Stomach (tissue), 19 donors: ENCODE measurements at places on chromosomes 11 and 22. TPM values are rescaled to one million over a fixed set of nuclear protein-coding genes. Genes with fewer than 3 reads are reported as not detected.

GRCh38 chr11:12690663-12691062 lies 16.4 kb downstream of the TEAD1 start:
- H3K4me3 ChIP-seq: no peak overlapping the region
- no peaks in the 10 kb centered on the region for H3K36me3 ChIP-seq
- H3K27me3 ChIP-seq: no peaks in the 10 kb centered on the region
- peaks cover 70% of the 10 kb centered on the region for H3K4me1 ChIP-seq
- no peak for DNase-seq
- H3K27ac ChIP-seq: no peak overlapping the region

DNA sequence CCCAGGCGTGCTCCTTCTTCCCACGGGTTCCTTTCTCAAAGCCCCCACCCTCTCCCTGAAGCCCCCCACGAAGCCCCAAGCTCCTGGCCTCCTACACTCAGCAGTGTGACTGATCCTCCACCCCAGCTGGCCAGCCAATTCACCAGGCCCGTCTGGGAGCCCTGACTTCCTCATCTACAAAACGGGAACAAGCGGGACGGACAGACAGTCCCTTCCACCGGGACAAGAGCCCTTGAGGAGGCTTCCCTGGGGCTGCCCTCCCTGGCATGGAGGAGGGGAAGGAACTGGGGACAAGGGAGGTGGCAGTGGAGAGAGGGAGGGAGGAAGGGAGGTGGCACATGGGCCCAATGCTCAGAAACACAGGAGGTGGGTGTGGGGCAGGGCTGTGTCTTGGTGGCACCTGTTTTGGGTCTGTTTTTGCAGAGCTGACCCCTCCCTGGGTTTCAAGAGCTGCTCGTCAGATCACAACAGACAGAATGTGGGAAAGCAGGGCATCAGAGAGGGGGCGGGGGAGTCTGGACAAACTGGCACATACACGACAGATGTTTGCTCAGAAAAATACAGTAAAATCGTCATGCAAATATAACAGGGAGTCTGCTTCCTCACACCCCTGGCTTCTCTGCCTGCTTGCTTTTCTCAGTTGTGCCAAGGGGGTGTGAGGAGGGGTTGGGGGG lies 56.8 kb downstream of the ELFN2 start:
- H3K36me3 ChIP-seq: no peaks in the 10 kb centered on the region
- no peaks in the 10 kb centered on the region for H3K4me1 ChIP-seq
- H3K27ac ChIP-seq: no peak overlapping the region
- DNase-seq: peak; percentile 29

DNA sequence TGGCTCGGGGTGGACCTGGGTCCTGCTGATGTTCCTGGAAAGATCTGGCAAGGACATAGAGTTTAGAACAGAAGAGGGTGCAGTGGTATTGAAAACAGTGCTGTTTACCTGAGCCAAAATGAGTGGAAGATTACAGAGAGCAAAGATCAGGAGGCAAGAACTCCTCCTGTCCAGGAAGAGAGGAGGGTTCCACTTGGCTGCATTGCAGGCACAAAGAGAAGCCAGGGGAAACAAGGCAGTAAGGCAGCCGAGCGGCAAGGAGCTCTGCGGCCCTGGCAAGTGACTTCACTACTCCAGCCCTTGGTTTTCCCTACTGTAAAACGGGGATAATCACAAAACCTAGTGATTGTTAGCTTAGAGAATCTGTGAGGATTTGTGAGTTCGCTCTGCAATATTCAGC lies 3.7 kb upstream of the PACSIN2 start:
- no peak overlapping the region for H3K4me3 ChIP-seq
- no peak for DNase-seq
- H3K36me3 ChIP-seq: no peaks in the 10 kb centered on the region
- no peak overlapping the region for H3K27ac ChIP-seq

GRCh38 chr11:69908511-69909220 lies 89.5 kb upstream of the FGF3 start:
- H3K36me3 ChIP-seq: no peaks in the 10 kb centered on the region
- DNase-seq: no peak
- H3K27ac ChIP-seq: no peak overlapping the region
- no peak overlapping the region for H3K4me3 ChIP-seq

- no peaks in the 10 kb centered on the region for H3K27me3 ChIP-seq
- H3K36me3 ChIP-seq: peaks cover under 1% of the 10 kb centered on the region
- DNase-seq: peak; percentile 65
- peak overlapping the region; percentile 100 for H3K27ac ChIP-seq
- peaks cover 13% of the 10 kb centered on the region for H3K4me1 ChIP-seq
These were observed 522 bp downstream of the TOB2 start for GRCh38 chr22:41446057-41446501.

DNA sequence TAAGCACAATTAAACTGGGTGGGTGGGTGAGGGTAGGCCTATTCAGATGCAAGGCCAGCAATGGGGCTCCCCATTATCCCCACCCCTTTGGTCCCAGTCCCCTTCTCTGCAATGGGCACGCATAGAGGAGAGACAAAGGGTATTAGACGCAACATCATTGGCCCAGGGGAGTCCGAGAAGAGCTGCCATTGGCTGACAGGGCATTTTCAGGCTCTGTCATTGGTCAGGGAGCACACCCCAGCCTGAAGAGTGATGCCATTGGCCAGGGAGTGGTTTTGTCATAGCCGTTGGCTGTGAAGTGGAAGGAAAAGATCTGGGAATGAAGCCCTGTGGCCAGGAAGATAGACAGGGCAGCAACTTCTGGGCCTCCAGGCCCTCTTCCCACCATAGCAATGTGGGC lies 2.8 kb upstream of the TRIM3 start:
- H3K27me3 ChIP-seq: no peaks in the 10 kb centered on the region
- peaks cover 62% of the 10 kb centered on the region for H3K4me1 ChIP-seq
- no peak for DNase-seq
- no peak overlapping the region for H3K4me3 ChIP-seq

DNA sequence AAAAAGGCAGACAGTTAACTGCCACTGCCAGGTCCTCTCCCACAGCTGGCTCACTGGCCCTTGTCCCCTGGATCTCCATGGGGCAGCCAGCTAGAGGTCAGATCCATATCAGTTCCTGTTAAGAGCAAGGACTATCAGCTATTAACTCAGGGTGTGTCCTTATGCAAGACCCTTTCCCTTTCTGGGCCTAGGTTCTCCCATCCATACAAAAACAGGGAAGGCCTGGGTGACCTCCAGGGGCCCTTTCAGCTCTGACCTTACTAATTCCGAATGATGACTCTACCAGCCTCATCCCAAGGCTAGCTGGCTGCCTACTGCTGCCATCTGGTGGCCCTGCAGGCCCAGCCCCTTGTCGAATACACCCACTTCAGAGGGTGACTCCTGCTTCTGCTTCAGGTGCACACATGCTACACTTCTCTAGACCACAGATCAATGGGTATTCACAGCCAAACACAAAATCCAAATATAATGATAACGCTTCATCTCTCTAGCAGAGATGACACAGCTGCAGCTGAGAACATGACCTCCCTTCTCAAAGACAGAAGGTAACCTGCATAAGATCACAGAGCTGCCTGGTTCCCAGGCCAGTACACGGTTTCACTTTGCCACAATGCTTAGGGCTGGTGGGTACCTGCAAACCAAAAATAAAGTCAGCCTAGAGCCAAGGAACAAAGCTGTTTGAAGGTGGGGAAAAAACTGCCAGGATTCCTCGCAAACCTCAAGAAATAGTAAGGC lies 34.1 kb downstream of the SERGEF start:
- peaks cover 36% of the 10 kb centered on the region for H3K36me3 ChIP-seq
- H3K4me3 ChIP-seq: no peak overlapping the region
- H3K27me3 ChIP-seq: no peaks in the 10 kb centered on the region
- peak; percentile 76 for DNase-seq
- H3K27ac ChIP-seq: no peak overlapping the region
- peaks cover 3% of the 10 kb centered on the region for H3K4me1 ChIP-seq

DNA sequence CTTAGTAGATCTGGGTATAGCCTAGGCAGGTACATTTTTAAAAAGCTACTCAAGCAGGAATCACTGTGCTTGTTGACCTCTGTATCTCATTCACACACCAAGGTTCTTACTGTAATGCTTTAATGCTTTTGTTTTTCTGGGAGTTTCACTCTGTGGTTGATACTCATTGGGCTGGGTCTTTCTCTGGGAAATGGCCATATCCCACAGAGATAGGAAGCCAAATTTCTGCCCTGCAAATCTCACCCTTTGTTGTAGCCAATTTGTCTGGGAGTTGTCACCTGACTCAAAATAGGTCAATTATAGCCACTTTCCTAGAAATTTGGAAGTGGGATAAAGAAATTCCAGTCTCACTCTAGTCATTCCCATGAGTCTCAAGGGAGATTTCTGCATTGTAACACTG lies 195.8 kb upstream of the BDNF start:
- no peak overlapping the region for H3K27ac ChIP-seq
- no peaks in the 10 kb centered on the region for H3K4me1 ChIP-seq
- H3K27me3 ChIP-seq: no peaks in the 10 kb centered on the region
- H3K4me3 ChIP-seq: no peak overlapping the region
- no peak for DNase-seq
- H3K36me3 ChIP-seq: no peaks in the 10 kb centered on the region

GRCh38 chr11:19580646-19581045 lies 132.0 kb upstream of the NAV2 start:
- H3K4me1 ChIP-seq: peaks cover 31% of the 10 kb centered on the region
- H3K36me3 ChIP-seq: no peaks in the 10 kb centered on the region
- H3K27ac ChIP-seq: no peak overlapping the region
- no peaks in the 10 kb centered on the region for H3K27me3 ChIP-seq
- H3K4me3 ChIP-seq: no peak overlapping the region

GRCh38 chr11:689625-690024 lies 5.4 kb downstream of the DEAF1 start:
- H3K27me3 ChIP-seq: no peaks in the 10 kb centered on the region
- peak overlapping the region; percentile 20 for H3K27ac ChIP-seq
- peaks cover 53% of the 10 kb centered on the region for H3K36me3 ChIP-seq
- H3K4me1 ChIP-seq: peaks cover 43% of the 10 kb centered on the region
- no peak for DNase-seq
- H3K4me3 ChIP-seq: no peak overlapping the region

DNA sequence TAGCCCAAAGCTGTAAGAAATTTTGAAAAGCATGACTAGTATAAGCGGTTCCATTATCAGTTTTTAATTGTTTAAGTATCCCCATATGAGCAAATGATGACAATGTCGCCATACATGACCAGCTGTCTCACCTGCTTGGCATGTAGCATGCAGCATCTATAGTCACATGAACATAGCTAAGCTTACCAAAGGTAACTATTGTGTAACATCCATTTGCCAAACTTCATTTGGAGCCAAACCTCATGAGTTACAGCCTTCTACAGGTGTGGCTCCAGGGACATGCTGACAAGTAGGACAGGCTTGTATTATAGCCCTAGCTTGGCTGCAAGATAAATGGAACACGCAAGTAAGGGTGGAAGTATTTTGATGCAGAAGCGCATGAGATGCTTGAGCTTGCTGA lies 30.4 kb downstream of the OR10A6 start:
- no peak for DNase-seq
- no peaks in the 10 kb centered on the region for H3K27me3 ChIP-seq
- no peak overlapping the region for H3K4me3 ChIP-seq
- H3K4me1 ChIP-seq: peaks cover 18% of the 10 kb centered on the region

GRCh38 chr11:118239509-118240205 lies 12.5 kb downstream of the MPZL3 start:
- H3K4me3 ChIP-seq: no peak overlapping the region
- H3K36me3 ChIP-seq: no peaks in the 10 kb centered on the region
- H3K27ac ChIP-seq: peak overlapping the region; percentile 89
- no peaks in the 10 kb centered on the region for H3K27me3 ChIP-seq
- DNase-seq: no peak

GRCh38 chr11:75557666-75558494 lies 4.2 kb upstream of the SERPINH1 start:
- H3K27me3 ChIP-seq: no peaks in the 10 kb centered on the region
- H3K27ac ChIP-seq: peak overlapping the region; percentile 99
- DNase-seq: no peak
- H3K4me3 ChIP-seq: no peak overlapping the region
- no peaks in the 10 kb centered on the region for H3K36me3 ChIP-seq

DNA sequence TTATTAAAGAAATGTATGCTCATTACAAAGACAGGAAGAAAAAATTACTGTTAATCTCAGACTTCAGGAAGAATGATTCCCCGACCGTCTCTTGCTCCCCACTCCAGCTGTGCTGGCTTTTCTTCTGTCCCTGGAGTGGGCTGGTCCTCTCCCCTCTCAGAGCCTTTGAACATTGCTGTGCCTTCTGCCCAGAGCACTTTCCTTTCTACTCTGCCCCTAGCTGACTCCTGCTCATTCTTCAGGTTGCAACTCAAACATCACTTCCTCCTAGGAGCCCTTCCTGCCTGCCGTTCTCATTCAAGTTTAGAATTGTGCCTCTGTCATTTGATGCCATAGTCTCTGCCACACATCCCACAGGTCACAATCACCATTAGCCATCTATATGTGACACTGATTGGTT lies 329.5 kb downstream of the MIAT start:
- no peaks in the 10 kb centered on the region for H3K4me1 ChIP-seq
- H3K4me3 ChIP-seq: no peak overlapping the region
- DNase-seq: no peak
- no peaks in the 10 kb centered on the region for H3K36me3 ChIP-seq

- no peaks in the 10 kb centered on the region for H3K27me3 ChIP-seq
- no peak for DNase-seq
- H3K4me3 ChIP-seq: no peak overlapping the region
These were observed 61.8 kb downstream of the BID start for GRCh38 chr22:17712441-17712840.

GRCh38 chr11:75665990-75666389 lies 2.8 kb downstream of the MAP6 start:
- DNase-seq: no peak
- no peak overlapping the region for H3K4me3 ChIP-seq
- H3K36me3 ChIP-seq: no peaks in the 10 kb centered on the region
- H3K27ac ChIP-seq: no peak overlapping the region
- peaks cover 63% of the 10 kb centered on the region for H3K27me3 ChIP-seq

DNA sequence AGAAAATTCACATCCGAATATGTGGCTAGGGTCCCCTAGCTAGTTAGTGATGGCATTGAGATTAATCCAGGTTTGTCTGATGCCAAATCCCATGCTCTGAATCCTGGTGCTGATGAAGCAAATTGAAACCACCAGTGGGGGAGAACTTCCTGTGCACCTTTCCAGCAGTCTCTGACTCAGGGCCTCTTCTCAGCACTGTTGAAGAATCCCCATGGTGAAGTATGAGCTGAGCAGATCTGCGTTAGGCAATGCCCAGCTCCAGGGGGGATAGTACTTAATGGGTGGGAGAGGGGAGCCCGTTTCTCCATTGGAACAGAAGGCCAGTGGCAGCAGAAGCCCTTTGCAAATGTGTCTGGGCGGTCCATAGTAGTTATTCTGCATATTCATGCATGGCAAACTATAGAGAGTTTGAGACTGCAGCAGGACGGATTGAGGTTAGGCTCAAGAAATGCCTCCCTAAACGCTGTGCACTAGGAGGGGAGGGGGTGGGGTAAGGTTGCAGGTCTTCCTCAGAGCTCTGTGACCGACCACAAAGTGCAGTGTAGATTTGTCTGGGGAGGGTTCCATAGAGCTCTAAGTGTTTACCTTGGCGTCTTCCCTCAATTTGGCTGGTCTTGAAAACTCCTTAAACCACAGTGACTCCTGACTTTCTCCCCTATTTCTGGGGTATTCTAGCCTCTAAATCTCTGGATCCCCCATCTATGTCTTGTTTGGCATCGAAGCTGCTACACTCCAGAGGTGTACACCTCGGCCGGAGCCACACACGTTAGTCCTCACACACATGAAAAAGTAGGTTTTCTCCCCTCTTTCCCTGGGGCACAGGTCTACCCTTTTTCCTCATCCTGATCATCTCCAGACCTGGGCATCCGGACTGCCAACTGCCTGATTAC lies 4.8 kb downstream of the POU2F3 start:
- no peak for DNase-seq
- H3K36me3 ChIP-seq: no peaks in the 10 kb centered on the region
- no peak overlapping the region for H3K4me3 ChIP-seq

The MMP7 gene
- polyA plus RNA-seq: not detected

The CSNK2A3 gene
- polyA plus RNA-seq: 0.56 TPM

The PCSK7 gene
- 14.1 TPM for polyA plus RNA-seq

The SYT7 gene
- polyA plus RNA-seq: 1.4 TPM

The CHORDC1 gene
- polyA plus RNA-seq: 14.4 TPM
